MG63 (cell line): ENCODE measurements at places on chromosomes 3 and 15. TPM values are rescaled to one million over a fixed set of nuclear protein-coding genes. Genes with fewer than 3 reads are reported as not detected.

Gene FRMD4B
- total RNA-seq: 5.1 and 66.7 TPM in 2 replicates

Gene CLCN2
- 2.6 and 2.9 TPM in 2 replicates for total RNA-seq

Gene DHX30
- 32.9 and 60.1 TPM in 2 replicates for total RNA-seq

DNA sequence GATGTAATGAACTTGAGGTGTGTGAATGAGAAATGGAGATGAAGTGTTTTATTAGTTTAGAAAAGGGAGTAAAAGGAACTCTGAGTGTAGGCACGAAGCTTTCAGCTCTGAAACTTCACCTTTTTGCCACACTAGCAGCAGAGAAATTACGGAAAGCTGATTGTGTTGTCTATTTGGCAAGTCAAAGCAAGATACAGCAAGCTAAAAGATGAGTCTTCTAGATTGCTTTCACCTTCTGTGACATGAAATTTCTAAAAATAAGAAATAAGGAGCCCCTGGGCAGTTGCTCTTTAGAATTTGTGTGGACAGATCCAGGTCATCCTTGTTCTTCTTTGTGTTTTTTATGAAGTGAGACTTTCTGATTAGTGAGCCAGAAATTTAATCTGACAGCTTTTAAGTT is 143.4 kb downstream of the FNDC3B start:
- no peak for DNase-seq

DNA sequence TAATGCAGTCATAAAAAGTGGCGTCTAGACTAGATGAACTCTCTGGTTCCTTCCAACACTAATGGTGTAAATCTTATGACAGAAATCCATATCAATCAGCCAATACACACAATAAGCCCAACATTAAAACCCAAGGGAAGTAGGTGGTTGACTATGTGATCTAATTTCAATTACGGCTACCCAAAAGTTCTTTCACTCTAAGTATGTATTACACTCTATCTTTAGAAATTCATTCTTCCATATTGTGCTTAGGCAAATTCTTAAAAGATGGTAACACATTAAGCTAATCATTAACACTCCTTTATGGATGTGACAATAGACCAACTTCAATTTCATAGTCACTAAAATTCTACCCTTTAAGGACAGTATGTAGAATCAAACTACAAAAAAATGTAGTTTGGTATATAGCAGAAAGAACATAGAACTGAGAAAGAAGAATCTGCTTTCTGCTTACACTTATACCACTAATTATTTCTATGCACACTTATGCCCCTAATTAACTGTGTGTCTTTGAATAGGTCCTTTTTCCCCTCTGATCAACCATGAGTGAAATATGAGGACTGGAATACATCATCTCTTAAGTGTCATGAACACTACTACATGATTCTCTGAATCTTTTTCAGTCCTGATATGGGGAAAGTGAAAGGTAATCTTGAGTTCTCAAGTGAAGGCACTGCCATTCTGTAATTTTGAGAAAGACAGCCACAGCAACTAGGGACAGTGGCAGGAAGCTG is 557.6 kb downstream of the IGSF11 start:
- DNase-seq: no peak

DNA sequence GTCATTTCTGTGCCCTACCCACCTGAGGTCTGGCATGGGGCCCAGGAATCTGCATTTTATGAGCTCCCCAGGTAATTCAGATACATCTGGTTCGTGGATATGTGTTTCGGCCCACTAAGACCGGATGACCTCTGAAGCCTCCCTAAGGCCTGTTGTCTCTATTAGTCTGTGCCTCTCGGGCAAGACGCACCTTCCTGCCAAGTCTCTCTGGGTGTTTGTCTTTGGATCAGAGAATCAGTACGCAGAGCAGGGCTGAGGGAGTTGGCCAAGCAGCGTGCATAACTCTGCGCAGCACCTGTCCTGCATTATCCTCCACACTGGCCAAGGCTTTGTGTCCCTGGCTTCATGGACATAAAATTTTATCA is 181.0 kb downstream of the THSD4 start:
- no peak for DNase-seq

- DNase-seq: no peak
These were observed 106.3 kb downstream of the LSM3 start for GRCh38 chr3:14284694-14285547.
